ENCODE measurements at places on chromosomes 6 and 20. TPM values are rescaled to one million over a fixed set of nuclear protein-coding genes. Genes with fewer than 3 reads are reported as not detected.

Gene TPX2
- total RNA-seq, result 2.2 TPM

DNA sequence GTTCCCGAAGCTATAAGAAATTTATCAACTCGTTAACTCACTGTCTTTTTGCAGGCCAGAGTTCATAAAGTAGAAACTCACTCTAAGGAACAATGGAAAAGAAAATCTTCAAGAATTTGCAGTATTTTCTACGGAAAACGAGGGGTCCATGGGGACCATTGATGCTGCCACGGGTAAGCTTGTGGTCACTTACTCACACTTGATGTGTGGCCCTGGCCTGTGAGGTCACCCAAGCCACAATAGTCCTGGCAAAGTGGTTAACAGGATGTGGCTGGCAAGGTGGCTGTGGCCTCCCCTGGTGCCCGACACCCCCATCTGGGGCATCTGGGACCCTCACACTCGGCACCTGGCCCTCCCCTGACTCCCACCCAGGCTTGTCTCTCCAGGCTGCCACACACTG, 123.4 kb downstream of the C6orf118 start:
- no peaks in the 10 kb centered on the region for H3K36me3 ChIP-seq
- H3K27ac ChIP-seq, result no peak overlapping the region
- no peaks in the 10 kb centered on the region for H3K27me3 ChIP-seq
- no peak for DNase-seq
- H3K4me1 ChIP-seq, result no peaks in the 10 kb centered on the region

DNA sequence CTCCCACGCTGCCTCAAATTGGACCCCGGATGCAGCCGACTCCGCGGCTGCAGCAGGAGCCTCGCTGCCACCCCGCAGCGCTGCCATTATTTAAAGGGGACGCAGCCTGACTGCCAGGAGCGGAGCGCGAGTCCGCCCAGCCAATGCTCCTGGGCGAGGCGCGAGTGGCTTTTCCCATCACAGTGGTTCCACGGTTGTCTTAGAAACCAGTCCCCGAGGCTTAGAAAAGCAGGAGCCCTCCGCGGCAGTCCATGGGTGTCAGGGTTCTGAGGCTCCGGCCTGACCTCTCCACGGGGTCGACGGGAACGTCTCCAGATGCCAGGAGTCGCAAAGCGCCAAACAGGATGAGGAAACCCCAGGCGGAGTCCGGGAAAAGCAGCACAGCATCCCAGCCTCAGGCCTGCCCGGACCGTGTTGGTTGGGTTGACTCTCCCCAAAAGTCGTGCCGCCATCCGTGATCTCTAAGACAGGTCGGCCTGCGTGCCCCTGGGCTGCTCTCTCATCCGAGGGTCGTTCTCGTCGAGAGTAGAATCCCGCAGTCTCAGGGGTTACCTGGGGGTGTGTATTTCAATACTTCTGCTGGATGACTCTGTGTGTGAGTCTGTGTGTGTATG, 975.8 kb upstream of the DEFB115 start:
- no peaks in the 10 kb centered on the region for H3K36me3 ChIP-seq
- no peaks in the 10 kb centered on the region for H3K27me3 ChIP-seq
- peaks cover 40% of the 10 kb centered on the region for H3K4me1 ChIP-seq
- no peak overlapping the region for H3K27ac ChIP-seq
- no peak overlapping the region for H3K4me3 ChIP-seq
- DNase-seq, result no peak

DNA sequence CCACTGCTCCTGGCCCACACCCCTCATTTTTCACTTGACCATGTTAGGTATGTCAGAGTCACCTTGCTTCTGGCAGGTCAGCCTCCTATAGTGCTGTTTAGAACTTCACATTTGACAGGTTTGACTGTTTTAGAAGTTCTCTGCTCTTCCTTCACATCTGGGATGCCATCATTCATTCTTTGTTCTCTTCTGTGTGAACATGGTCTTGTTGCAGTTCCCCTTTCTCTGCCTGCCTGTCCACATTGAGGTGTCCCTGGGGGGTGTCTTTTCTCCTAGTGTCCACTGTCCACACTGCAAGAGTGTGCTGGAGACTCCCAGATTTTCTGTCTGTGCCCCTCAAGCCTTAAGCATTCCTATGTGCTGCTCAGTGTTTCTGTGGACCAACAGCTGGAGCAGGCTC, 89.5 kb downstream of the JARID2 start:
- no peak overlapping the region for H3K4me3 ChIP-seq
- no peaks in the 10 kb centered on the region for H3K27me3 ChIP-seq
- no peaks in the 10 kb centered on the region for H3K36me3 ChIP-seq

DNA sequence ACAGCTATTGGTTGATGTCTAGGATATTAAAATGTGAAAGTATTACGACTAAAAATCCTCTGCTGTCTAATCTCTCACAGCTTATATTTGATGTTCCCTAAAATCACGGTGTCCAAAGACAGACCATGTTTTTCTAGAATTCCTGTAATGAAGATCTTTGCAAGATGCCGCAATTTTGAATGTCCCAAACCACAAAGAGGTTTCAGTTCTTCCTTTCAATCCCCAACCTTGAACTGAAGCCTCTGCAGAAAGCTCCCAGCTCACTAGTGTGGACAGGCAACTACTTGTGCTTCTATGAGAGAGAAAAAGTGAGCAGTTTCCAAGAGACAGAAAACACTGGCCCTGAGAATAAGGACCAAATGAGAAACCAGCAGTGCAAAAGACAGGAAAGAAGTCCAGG, 370.1 kb downstream of the FOXA2 start:
- H3K36me3 ChIP-seq, result no peaks in the 10 kb centered on the region
- no peak overlapping the region for H3K4me3 ChIP-seq
- H3K4me1 ChIP-seq, result no peaks in the 10 kb centered on the region
- no peak overlapping the region for H3K27ac ChIP-seq

GRCh38 chr20:59961423-59961822, 3.2 kb downstream of the CDH26 start:
- H3K27ac ChIP-seq, result no peak overlapping the region
- H3K27me3 ChIP-seq, result no peaks in the 10 kb centered on the region
- no peak overlapping the region for H3K4me3 ChIP-seq
- no peak for DNase-seq
- no peaks in the 10 kb centered on the region for H3K4me1 ChIP-seq
- H3K36me3 ChIP-seq, result no peaks in the 10 kb centered on the region

Gene HLA-B
- total RNA-seq, result 11,048 TPM

Measured in natural killer cell (primary cell).